ENCODE measurements at places on chromosomes 7 and 10. TPM values are rescaled to one million over a fixed set of nuclear protein-coding genes. Genes with fewer than 3 reads are reported as not detected.

The VWC2 gene
- 0.19 TPM for total RNA-seq

The TYSND1 gene
- total RNA-seq: 18.7 TPM

The FAM24A gene
- not detected for total RNA-seq

The GPNMB gene
- total RNA-seq: 148 TPM

The COL13A1 gene
- total RNA-seq: 3.8 TPM

The IDI2 gene
- not detected for total RNA-seq

The PBLD gene
- 1.9 TPM for total RNA-seq

DNA sequence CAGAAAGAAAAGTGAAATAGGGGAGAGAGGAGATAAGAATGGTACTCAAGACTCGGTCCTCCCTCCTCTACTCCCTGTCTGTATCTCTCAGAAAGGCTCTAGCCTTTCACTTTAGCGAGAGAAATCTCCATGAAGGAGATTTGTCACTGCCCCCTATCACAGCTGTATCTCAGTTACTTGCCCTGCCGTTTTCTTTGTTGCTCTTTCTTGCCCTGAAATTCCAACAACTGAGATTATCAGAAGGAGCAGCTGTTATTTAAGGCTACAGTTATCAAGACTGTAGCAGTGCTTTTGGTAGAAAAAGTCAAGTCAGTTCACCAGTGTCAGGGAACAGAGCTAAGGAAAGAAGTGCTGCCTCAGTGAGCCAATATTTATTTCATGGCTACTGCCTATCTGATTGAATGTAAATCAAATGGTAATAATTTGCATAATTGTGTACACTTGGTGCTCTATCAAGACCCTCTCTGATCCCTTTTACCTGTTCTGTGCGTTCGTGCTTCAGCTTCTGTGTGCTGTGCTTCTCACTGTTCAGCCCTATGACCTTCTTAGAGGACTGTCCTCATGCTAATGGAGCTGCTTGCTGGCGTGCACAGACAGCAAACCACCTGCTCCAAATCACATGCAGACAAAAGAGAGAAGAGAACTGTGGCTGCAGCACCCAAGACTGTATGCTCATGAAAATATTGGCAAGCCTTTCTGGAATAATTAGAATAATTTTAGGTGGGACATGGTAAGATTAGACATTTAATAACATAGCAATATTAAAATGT is 180.2 kb upstream of the FAM3C start:
- no peak for DNase-seq

GRCh38 chr7:81484261-81484660 is 285.6 kb downstream of the HGF start:
- DNase-seq: peak; percentile 1

Measured in esophagus squamous epithelium (tissue), 5 donors.